ENCODE measurements at places on chromosomes 4 and X.

DNA sequence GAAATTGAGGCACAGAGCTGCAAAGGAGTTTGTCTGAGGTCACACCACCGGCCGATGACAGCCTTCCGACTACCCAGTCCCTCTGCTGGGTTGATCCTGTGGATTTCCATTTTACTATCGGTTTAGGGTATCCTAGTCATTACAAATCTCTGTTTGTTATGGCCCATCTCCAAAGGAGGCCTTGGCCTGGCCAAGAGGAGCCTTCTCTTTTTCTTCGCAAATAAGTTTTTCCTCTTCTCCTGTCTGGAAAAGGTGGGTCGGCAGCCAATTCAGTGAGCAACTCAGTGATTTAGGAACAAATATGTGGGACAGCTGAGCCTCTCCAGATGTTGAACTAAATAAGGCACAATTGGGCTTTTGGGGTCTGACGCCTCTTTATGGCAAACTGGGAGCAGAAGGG lies 169.2 kb upstream of the RBPJ start:
- DNase-seq = no peak

DNA sequence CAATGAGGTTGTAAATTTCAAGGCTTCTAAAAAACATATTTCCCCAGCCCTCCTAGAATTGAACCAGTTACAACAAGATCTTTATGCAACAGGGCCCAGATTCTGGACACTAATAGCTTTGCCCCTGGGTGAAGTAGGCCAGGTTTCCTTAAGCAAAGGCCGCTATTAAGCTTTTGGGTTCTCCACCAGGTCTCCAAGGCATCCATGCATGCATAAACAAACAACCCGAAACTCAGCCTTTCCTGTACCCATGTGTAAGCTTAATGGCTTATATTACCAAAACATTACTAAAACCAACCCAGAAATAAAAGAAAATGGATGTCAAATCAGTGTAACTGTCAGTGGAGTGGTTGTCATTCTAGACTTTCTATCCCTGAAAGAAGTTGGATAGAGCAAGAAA lies 137.1 kb downstream of the ARHGAP6 start:
- no peak for DNase-seq

DNA sequence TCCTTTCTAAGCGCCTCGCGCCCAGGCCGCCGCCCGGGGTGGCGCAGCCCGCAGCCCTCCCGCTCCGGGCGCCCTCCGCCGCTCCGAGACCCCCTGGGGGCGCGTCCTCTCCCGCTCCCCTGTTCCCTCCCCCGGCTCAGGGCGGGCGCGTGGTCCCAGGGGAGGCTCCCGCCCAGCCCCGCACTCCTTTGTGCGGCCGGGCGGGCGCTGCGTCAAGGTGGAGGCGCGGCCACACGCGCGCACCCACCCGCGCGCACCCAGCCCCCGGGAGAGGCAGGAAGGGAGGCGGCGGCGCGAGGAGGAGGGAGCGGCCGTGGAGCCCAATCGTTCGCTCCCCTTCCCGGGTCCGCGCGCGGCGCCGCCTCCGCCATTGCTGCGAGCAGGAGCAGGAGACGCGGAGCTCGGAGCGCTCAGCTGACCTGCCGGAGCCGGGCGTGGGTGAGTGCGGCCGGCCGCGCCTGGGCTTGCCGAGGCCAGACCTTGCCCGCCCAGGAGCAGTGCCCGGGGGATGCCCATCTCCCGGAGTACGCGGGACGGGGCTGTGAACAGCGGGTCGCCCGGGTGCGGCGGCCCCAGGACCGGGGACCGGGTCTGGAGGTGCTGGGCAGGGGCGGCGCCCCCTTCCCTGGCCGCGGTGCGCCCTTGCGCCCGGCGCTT lies at the start of gene NSG1:
Gene NSG1, plus strand, starts transcription at position 367 of the 657 bp plus-strand sequence. CDS start 528 bp downstream, outside the sequence.
- no peak for DNase-seq

- no peak for DNase-seq
Observed at GRCh38 chr4:168979338-168979737, 30.7 kb downstream of the CBR4 start.

DNA sequence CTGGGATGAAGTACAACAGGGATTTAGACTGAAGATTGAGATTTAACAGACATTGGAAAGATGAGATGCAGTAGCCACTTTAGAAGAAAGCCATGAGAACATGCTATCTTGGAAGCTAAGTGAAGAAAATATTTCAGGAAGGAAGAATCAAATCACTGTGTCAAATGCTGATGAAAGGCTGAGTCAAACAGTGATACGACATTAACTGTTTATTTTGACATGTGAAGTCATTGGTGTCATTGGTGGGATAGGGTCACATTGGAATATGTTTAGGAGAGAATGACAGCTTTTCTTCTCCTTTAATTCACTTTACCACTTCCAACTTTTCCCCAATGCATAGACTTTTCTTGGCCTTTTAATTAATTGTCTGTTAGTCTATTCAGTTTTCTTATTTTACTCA lies 653.0 kb upstream of the BOD1L1 start:
- no peak for DNase-seq
